ENCODE measurements at places on chromosomes 1 and 21. TPM values are rescaled to one million over a fixed set of nuclear protein-coding genes. Genes with fewer than 3 reads are reported as not detected.

DNA sequence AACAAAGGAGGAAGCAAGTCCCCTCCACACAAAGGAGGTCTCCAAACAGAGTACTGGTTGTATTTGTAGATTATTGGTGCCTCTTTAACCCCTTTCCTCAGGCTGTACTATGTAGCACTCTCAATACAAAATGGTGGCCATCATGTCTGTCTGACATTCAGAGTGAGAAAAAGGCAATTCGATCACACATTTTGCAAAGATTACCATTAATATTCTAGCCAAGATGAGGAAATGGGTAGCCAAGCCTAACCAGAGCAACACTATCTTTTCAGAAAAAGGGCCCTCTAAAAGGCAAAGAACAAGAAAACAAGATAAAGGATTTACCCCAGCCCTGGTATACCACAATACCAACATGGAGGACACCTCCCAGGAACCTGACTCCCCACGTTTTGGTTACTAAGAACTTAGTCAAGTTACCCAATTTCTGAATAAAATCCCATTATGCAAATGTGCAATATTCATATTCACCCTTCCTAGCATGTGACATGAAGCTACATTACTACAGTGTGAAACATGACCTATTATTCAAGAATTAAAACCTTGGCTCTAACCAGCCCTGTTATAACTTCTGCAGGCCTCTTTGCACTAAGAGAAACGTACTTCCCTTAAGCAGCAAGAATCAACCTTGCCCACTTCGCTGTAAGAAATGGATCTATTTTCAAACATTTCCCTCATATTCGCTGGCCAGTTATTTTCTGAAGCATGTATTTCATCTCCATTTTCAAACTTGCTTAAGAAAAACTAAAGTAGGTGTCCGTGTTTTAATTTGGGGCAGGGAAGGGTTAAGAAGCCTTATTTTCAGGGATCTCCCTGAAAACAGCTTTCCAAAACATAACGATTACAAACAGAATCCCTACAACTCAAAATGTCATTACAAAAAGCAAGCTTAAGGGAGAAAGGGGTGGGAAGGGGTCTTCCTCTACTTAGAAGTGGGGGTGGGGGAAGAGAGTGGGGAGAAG is 2.1 kb downstream of the KDM5B start:
- peaks cover 11% of the 10 kb centered on the region for H3K27me3 ChIP-seq
- H3K4me1 ChIP-seq, result peaks cover 53% of the 10 kb centered on the region
- no peak for DNase-seq
- peak overlapping the region; percentile 66 for H3K4me3 ChIP-seq
- H3K27ac ChIP-seq, result peak overlapping the region; percentile 46

DNA sequence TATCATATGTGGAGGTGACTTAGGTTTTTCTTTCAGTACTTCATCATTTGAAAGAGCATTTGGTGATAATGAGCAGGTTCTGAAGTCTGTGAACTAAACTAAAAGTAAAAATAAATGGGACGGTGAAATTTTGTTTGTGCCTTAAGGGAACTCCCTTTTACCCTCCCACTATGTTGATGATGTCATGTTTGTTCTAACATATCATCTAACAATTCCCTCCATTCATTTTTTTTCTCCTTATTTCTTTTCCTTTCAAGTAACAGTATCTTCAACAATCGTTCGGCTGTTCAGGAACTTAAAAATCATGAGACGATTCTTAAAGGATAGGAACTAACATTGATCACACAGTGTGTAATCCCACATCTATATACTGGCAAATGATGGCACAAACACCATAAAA is 30.0 kb upstream of the IRF2BP2 start:
- no peak overlapping the region for H3K27ac ChIP-seq
- H3K4me3 ChIP-seq, result no peak overlapping the region
- no peaks in the 10 kb centered on the region for H3K4me1 ChIP-seq
- peaks cover 3% of the 10 kb centered on the region for H3K36me3 ChIP-seq
- H3K27me3 ChIP-seq, result no peaks in the 10 kb centered on the region

TPTE gene
- total RNA-seq, result not detected

PLEKHN1 gene
- total RNA-seq, result 2.2 TPM

GRCh38 chr1:203058676-203058935 is 27.2 kb downstream of the MYOG start:
- DNase-seq, result no peak
- H3K27me3 ChIP-seq, result no peaks in the 10 kb centered on the region
- no peak overlapping the region for H3K4me3 ChIP-seq
- H3K27ac ChIP-seq, result no peak overlapping the region

CFH gene
- total RNA-seq, result not detected

CDC42 gene
- total RNA-seq, result 168 TPM

DNA sequence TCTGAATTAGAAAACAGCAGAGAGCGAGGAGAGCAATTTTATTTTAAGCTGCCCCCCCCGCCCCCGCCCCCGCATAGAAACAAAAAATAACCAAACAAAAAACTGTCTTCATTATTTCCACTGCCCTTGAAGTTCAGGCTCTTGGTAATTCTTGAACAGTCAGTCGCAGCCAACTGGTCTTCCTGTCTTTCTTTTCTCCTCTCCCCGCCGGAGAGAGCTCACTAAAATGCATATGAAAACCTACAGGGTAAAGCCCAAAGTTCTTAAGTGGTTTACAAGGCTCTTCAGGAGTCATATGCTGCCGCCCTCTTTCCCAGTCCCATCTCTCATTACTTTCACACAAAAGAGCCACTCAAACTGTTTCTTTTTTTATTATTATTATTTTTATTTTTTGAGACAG is 1.1 kb upstream of the ANKRD35 start:
- H3K36me3 ChIP-seq, result no peaks in the 10 kb centered on the region
- H3K4me1 ChIP-seq, result peaks cover 11% of the 10 kb centered on the region
- peak; percentile 53 for DNase-seq
- H3K27ac ChIP-seq, result no peak overlapping the region
- H3K27me3 ChIP-seq, result peaks cover 29% of the 10 kb centered on the region

AMY2B gene
- total RNA-seq, result 1.3 TPM

DNA sequence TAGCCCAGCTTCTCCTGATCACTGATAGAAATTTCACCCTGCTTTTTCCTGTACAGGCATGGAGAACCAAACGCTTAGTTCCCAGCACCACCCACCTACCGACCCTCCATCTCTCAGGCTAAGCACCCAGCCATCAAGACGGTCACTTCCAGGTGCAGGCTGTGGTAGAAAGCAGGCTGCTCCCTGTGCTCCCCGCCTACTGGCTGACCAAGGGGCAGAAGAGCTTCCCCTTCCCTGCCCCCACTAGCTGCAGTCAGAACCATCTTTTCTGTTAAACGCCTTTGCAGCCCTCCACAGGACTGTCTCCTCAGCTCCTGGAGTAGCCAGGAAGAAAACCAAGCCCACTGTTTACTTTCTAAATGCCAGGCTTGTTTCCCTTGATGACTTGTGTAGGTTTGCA is 23.0 kb downstream of the SPATA46 start:
- H3K36me3 ChIP-seq, result no peaks in the 10 kb centered on the region
- H3K4me3 ChIP-seq, result no peak overlapping the region
- H3K27me3 ChIP-seq, result no peaks in the 10 kb centered on the region
- DNase-seq, result no peak

DNA sequence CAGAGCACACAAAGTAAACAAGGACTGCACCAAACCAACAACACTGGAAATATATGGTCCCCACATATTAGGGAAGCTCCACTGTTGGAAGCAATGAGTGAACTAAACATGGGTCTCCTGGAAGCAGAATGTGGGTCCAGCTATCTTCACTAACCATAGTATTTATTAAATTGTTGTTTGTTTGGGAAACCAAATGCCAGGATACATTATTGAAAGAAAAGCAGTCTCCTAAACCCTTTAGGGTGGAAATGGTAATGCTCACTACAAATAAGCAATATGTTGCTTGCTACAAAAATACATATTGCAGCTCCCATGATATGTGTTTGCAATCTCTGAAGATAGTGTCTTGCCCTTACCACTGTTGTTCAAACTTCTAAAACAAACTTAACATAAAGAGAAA is 2.2 kb downstream of the NEGR1 start:
- H3K4me1 ChIP-seq, result peaks cover 12% of the 10 kb centered on the region
- no peak for DNase-seq
- H3K27me3 ChIP-seq, result peaks cover 31% of the 10 kb centered on the region
- H3K27ac ChIP-seq, result no peak overlapping the region
- no peaks in the 10 kb centered on the region for H3K36me3 ChIP-seq

LORICRIN gene
- total RNA-seq, result not detected

HIPK1 gene
- 47.5 TPM for total RNA-seq

LDLRAD1 gene
- total RNA-seq, result not detected

- peaks cover 16% of the 10 kb centered on the region for H3K4me1 ChIP-seq
- DNase-seq, result peak; percentile 55
- 0 out of 2 replicates have a peak overlapping the region, but pooled peaks have one; percentile 4 for H3K4me3 ChIP-seq
Observed at GRCh38 chr1:187047298-187047697, 218.5 kb downstream of the PLA2G4A start.

DNA sequence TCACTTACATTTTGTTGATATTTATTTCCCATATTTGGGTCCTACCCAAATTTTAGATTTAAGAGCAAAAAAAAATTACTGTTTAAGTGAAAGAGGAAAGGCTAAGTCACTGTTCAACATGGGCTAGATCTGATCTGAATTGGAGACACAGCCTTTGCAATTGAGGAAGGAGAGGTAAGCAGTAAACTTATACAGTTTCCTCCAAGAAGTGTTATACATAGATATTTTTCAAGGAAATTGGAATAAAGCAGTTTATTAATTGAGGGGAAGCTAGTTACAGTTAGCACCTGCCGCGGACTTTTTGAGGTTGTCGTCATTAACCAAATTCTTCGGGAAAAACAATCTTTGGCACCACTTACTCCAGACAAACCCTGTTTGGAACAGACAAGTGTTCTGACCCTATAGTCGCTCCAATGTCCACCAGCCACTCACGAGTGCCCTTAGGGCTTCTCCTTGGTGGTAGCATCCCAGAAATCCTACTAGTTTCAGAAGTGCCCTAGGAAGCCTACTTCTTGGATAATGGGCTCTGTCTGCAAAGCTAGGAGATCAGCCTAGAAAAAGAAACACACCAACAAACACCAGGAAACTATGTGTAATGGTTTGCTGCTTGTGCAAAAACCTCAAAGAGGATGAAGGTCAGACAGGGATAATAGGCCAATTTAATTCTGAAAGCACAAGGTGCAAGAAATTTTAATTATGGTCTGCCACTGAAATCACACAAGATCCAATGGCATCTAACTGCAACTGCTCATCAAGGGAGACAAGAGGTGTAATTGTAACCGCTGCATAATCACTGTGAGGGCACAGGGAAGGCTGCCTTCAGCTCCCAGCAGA is 2.5 kb downstream of the WLS start:
- peaks cover 100% of the 10 kb centered on the region for H3K27me3 ChIP-seq
- peaks cover 24% of the 10 kb centered on the region for H3K4me1 ChIP-seq
- no peak for DNase-seq
- H3K36me3 ChIP-seq, result no peaks in the 10 kb centered on the region
- H3K4me3 ChIP-seq, result peak overlapping the region; percentile 90

CHI3L1 gene
- 0.76 TPM for total RNA-seq

DNA sequence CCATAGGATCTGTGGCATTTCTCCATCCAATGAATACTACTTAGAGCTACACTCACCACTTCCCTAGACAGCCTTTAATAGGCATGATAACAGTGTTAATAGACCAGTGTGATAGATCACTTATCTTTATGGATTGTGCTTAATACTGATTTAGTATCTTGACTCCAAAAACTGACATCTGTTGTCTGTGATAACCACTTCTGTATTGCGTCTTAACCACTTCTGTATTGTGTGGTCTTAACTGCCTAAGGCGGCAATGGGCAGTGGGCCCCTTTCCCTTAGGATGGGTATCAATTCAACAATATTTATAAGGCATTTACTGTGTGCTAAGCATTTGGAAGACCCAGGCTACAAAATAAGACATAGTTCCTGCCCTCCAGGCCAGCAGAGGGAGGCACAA is 32.0 kb upstream of the RCAN3 start:
- H3K27ac ChIP-seq, result no peak overlapping the region
- DNase-seq, result no peak
- no peak overlapping the region for H3K4me3 ChIP-seq
- H3K36me3 ChIP-seq, result no peaks in the 10 kb centered on the region
- H3K27me3 ChIP-seq, result no peaks in the 10 kb centered on the region

HES4 gene
- 4.8 TPM for total RNA-seq

DNA sequence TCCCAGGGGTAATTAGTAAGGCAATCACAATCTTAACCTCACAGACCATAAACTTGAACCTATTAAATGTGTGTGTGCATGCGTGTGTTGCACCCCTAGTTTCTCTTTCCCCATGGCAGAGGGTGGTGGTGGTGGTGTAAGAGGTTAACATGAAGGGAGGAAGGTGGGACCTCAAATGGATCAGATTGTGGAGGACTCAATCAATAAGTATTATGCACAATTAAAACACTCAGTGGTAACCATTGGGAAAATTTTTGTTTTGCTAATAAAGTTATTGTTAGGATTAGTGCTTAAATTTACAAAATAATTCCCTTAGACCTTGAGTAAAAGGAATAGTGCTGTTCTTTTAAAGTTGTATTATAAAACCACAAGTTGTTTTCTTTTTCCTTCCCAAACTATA is 283.0 kb downstream of the OLFM3 start:
- H3K27ac ChIP-seq, result no peak overlapping the region
- 0 out of 2 replicates have a peak, but pooled peaks cover 3% of the 10 kb centered on the region for H3K27me3 ChIP-seq
- peak overlapping the region; percentile 43 for H3K4me3 ChIP-seq
- DNase-seq, result no peak
- peaks cover 26% of the 10 kb centered on the region for H3K4me1 ChIP-seq

DNA sequence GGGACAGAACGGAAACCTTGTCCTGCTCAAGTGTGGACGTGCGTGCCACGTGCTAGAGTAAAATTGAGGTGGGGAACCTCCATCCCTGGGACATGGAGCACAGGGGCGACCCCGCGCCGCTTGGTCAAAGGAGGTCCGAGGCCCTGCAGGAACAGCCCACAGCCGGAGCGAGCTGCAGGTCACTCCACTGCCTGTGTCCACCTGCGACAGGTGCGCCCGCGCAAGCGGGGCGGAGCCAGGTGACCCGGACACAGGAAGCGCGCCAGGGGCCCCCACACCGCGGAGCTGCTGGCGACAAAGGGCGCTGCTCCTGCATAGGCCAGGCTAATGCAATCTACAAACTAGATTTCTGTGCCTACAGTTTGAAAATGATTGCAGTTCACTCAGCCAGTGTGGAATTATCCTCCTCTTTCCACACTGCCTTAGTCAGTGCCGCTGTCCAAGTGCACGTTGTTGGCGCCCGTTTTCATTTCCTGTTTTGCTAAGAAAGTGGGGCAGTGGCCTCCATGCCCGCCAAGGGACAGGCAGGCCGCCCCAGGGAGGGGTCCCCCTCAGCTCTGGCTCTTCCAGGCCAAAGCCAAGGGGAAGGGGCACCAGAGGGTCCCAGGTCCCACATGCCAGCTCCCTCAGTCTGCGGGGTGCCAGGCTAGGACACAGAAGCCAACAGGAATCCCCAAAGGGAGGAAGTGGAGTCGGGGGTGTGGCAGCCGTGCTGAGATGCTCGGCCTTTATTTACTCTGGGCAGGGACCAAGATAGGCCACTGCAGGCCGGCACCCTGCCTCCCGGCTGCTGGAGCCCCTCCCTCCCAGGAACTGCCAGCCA is 4.3 kb upstream of the NADK start:
- peak; percentile 79 for DNase-seq
- peaks cover 31% of the 10 kb centered on the region for H3K4me1 ChIP-seq
- peaks cover 23% of the 10 kb centered on the region for H3K36me3 ChIP-seq
- no peaks in the 10 kb centered on the region for H3K27me3 ChIP-seq
- peak overlapping the region; percentile 64 for H3K4me3 ChIP-seq

Data from GM23338 (cell line).